ENCODE measurements at places on chromosomes 2 and 18. TPM values are rescaled to one million over a fixed set of nuclear protein-coding genes. Genes with fewer than 3 reads are reported as not detected.

DNA sequence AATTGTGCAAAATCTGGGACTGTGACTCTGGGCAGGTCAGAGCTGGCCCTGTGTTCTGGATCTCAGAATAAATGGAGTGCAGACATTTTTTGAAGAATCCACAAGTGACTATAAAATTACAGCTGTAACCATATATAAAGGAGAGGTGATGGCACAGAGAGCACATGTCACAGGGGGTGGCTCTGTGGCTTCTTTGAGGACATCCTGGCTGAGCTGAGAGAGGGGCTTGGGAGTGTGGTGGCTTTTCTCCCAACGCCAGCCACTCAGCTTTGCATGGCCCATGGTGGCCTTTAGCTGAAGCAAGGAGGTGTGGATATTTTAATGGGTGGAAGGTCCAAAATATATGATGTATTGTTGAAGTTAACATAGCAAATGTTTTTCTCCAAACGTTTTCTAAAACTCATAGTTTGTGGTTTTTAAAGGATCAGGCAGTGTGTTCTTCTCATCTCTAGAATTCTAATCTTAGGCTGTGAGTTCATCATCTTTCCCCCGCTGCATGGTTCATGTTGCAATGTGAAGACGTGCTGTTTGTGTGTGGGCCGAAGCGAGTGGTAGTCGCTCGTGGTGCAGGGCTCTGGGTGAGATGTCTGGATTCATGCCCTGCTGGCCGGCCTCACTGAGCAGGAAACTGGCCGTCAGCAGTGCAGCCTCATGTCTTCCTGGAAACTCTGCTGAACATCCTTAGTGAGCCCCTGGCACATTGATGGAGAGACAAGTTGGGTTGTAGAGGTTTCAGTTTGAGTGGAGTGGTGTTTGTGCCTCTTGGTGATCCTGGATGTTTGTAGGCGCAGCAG, 109.9 kb downstream of the ZNF236 start:
- DNase-seq = no peak

GRCh38 chr2:206443735-206444527, 599 bp downstream of the ADAM23 start:
- peak; percentile 43 for DNase-seq

GRCh38 chr2:19532547-19533196, 174.2 kb upstream of the OSR1 start:
- no peak for DNase-seq

- DNase-seq = peak; percentile 35
Measured at GRCh38 chr2:114661971-114662939, 219.8 kb downstream of the DPP10 start.

The LRRTM1 gene
- not detected for total RNA-seq

The AKAIN1 gene
- total RNA-seq = not detected

The GPR39 gene
- total RNA-seq = 3.1 TPM
